ENCODE measurements at places on chromosomes 3 and 15.

- no peak for DNase-seq
Observed at GRCh38 chr15:63349156-63349555, 32.5 kb downstream of the CA12 start.

- no peak for DNase-seq
Observed at GRCh38 chr3:101527441-101527840, 14.4 kb upstream of the SENP7 start.

- DNase-seq = peak; percentile 67
Observed at GRCh38 chr15:63157118-63157843, at the start of gene RPS27L. TSS of gene RPS27L (minus strand) at chr15:63157477. CDS start at chr15:63157405, 72 bp downstream.

DNA sequence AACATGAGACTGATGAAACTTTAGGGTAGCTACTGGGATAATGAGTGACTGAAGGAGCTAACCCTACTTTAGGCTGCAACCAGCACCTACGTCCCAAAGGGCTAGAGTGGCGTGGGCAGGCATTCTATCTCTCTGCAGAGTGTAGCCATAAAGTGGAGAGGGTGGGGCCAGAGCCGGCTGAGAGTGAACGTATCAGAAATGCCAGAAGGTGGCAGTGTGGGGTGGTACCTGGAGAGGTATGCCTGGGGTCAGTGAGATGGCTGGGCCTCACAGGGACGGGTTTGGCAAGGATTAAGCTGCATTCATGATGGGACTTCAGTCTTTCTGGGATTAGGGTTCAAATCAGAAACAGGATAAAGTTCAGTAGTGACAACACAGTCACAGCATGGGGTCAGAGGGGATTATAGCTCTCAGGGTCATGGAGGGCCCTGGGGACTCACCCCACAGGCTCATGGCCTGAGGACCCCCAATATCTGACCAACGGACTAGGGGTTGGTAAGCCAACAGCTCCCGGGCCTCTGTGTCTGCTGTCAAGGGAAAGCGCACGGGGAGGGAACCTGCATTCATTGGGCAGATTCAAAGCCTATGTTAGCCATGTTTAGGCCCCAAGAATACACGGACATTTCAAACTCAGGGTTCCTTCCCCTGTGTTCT, 86.5 kb upstream of the FOXB1 start:
- DNase-seq = peak; percentile 46

GRCh38 chr3:189272500-189273119, 100.8 kb downstream of the TPRG1 start:
- peak; percentile 57 for DNase-seq

- DNase-seq = peak; percentile 69
Observed at GRCh38 chr3:192915304-192915703, 2.4 kb downstream of the MB21D2 start.

DNA sequence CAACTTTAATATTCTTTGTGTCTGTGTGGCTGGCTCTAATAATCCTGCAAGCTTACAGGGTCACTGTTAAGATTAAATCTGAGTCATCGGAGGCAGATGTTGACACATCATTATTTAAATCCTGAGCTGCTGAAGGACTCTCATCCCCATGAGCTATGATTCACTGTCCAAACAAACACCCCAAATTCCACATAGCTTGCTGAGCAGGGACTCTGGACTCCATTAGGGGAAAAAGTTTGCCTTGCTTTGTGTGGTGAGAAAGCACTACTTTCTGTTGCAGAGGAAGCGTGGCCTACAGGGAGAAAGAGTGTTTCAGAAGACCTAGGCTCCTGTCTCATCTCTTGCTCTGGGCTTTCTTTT, 213.7 kb downstream of the PDCD6IP start:
- no peak for DNase-seq

- DNase-seq = no peak
Observed at GRCh38 chr3:129360171-129360611, 68.2 kb downstream of the EFCAB12 start.

DNA sequence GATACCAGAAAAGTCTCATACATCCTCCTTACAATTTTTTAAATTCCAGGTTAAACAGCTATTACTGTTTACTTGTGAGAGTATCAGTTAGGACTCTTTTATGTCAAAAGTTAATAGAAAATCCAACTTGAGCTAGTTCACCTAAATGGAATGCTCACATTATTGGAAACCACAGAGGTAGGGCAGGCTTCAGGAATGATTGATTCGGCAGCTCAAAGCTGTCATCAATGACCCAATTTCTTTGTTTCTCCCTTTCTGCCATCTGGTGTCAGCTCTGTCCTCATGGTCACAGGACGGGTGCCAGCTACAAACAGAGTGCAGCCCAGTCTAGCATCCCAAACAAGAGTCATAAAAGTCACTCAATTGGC, 32.2 kb downstream of the CFAP20DC start:
- DNase-seq = no peak

DNA sequence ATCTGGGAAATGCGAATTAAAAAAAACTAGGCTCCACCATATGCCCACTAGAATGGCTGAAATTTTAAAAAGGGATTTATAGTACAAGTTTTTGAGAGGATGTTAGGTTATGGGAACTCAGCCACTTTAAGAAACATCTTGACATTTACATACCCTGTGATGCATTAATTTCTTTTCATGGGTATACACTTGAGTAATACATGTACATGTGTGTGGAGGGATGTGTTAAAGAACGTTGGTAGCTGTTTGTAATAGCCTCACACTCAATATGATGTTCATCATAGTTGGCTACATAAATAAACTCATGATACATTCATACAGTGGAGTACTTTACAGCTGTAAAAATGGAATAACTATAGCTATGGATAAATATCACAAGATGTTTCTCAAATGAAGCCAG, 40.9 kb downstream of the MEF2A start:
- no peak for DNase-seq

DNA sequence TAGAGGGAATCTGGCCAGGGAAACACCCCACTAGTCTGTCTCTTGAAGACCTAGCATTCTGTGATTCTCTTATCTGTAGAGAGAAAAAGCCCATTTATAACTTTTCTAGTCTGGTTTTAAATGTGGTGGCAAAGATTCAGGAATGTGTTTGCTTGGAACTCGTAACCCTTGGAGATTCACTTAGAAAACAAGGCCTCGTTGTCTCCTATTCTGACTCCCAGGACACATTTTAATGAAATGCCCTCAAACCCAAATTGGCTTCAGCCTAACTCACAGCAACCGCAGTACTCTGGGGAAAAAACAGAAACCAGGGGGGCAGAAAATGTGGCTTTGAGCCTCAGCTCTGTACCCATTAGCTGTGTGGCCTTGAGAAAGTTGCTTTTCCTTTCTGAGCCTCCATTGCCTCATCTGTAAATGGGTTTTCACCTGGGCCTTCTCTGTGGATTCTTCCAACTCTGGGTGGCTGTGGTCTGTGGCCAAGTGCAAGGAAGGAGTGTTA, 36.5 kb downstream of the RPLP1 start:
- DNase-seq = no peak

GRCh38 chr3:187832202-187832601, 86.9 kb upstream of the BCL6 start:
- no peak for DNase-seq

GRCh38 chr3:193744822-193745684, 152.0 kb downstream of the OPA1 start:
- no peak for DNase-seq

- DNase-seq = no peak
Observed at GRCh38 chr15:69874321-69874720, 223.4 kb downstream of the TLE3 start.

- no peak for DNase-seq
Observed at GRCh38 chr3:49415931-49416601, 3.8 kb downstream of the TCTA start.

DNA sequence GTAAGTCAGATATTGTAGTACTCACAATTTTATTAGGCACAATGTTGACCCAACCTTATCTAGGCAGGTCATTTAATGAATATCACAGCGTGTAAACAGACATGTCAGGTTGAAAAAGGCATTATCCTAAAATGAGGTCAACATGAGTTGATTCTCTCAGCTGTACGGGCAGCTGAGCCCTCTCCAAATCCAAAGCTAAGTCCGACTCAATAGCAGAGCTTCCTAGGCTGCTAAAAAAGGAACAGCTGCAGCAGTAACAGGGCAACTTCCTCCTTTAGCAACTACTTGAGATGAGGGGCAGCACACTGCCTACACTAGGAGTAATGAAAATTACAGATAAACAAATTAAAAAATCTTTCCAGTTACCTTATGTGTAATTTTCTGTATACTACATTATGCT, 189.2 kb downstream of the CADM2 start:
- DNase-seq = peak; percentile 47

DNA sequence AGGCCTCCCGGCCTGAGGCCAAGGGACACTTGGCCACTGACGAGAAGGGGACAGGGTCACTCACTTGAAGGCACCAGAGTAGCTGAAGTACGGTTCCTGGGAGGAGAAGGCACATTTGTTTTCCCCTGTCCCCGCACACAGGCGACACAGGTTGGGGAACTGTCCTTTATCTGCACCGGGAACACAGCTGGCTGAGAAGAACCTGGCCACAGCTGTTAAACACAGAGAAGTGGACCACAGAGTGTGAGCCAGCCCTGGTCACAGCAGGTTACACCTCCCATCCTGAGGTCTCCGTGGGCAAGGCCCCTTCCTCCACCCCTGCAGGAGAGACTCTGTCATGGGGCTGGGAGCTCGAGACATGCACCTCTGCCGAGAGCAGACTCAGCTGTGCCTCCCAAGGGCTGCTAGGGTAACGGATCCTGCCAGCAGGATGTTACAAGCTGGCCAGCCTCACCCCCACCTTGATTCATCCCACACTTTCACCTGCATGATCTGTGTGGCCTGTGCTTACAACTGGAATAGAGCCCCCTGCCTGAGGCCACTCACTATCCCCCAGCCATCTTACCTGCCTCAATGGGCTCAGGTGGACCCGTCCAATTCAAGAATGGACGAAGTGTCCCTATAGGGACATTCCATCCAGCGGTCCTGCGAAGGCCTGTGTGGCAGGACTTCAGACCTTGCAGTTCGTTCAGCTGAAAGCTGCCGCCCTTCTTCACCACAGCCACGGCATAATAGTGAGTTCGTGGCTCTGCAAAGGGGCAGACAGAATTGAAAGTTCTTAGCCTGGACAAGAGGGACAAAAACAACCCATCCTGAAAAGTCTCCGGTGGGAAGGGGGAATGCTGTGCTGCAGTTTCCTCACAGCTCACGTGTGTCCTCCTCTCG, 9.2 kb downstream of the LTF start:
- DNase-seq = no peak

- DNase-seq = no peak
Observed at GRCh38 chr15:52362497-52362896, 66.9 kb upstream of the MYO5C start.

DNA sequence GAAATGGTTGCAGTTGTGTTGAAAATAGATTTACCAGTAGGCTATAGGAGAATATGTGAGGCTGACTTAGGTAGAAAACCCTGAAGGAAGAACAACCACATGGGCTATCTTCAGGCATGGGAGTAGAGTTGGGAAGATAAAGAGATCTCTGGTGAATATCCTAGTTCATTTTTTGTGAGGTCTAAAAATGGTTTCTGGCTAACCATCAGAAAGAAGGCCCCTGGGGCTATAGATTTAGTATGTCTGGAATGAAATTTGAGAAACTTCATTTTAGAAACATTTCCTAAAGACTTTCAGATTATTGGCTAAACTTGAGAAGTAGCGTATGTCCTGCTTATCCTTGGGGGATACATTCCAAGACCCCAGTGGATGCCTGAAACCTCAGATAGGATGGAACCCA, 148.2 kb downstream of the NAALADL2 start:
- DNase-seq = no peak

GRCh38 chr15:88646088-88646405, 7.2 kb downstream of the ISG20 start:
- DNase-seq = no peak

GRCh38 chr15:42490671-42491538, at the start of gene ZNF106:
TSS of gene ZNF106 (minus strand) at chr15:42491141. CDS start at chr15:42472289, 18,852 bp downstream.
- peak; percentile 75 for DNase-seq

- no peak for DNase-seq
Observed at GRCh38 chr3:14303336-14304100, 98.9 kb upstream of the SLC6A6 start.

Data from NCI-H1092 (cell line).